ENCODE measurements at places on chromosomes 5 and 9. TPM values are rescaled to one million over a fixed set of nuclear protein-coding genes. Genes with fewer than 3 reads are reported as not detected.
A peak's percentile ranks its signal among the peaks of the same experiment; 100 is the strongest.

The CYLC2 gene
- total RNA-seq: not detected

The SECISBP2 gene
- total RNA-seq: 16.4 TPM

The HAVCR2 gene
- 0.64 TPM for total RNA-seq

The TAF11L9 gene
- not detected for total RNA-seq

The PRPF4 gene
- total RNA-seq: 21.9 TPM

The FAT2 gene
- not detected for total RNA-seq

The CCL28 gene
- total RNA-seq: 2.1 TPM

The CD274 gene
- 6.4 TPM for total RNA-seq

The TAF11L10 gene
- not detected for total RNA-seq

The CAVIN4 gene
- total RNA-seq: 1.2 TPM

The FOXD4L4 gene
- total RNA-seq: 0.13 TPM

The IRX4 gene
- total RNA-seq: not detected

The NRARP gene
- 36.6 TPM for total RNA-seq

The DBH gene
- not detected for total RNA-seq

The FOXD4L3 gene
- under 0.01 TPM for total RNA-seq

GRCh38 chr5:58937031-58937681, 354.3 kb downstream of the RAB3C start:
- DNase-seq: no peak

- no peak for DNase-seq
Measured at GRCh38 chr9:120761006-120761405, 32.2 kb downstream of the FBXW2 start.

- no peak for DNase-seq
Measured at GRCh38 chr5:29037716-29038115, 1999.3 kb upstream of the CDH9 start.

- DNase-seq: no peak
Measured at GRCh38 chr5:125575891-125576505, 829.6 kb upstream of the ZNF608 start.

DNA sequence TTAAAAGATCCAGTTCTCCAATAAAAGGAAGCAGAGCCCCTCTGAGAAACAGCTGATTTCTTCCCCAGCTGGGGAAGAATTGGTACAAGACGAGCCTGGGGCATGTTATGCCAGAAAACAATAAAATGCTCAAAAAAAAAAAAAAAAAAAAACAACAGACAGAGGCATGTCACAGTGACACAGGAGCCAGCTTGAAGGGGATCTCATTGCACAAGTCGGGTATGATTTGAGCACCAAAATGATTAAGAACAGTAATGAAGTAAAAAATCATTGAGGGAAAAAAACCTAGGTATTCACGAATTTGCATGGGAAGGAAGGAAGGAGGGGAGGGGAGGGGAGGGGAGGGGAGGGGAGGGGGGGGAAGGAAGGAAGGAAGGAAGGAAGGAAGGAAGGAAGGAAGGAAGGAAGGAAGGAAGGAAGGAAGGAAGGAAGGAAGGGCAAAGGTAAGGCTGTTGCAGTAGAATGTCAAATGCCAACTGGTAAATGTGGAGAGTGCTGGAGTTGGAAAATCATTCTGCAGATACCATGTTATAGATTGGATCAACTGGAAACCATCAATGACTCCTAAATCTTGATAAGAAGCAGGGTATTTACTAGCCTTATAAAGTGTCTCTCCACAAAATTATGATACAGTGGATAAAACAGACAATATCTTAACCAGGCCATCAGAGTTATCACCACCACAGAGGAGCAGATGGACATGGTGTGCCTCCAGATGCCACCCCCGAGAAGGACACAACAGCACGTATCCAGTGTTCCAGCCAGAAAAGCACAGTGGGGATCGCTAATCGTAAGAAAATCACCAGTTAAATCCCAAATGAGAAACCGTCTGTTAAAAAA, 7.2 kb downstream of the GNA14 start:
- no peak for DNase-seq

GRCh38 chr5:172574871-172575223, 66.2 kb upstream of the NEURL1B start:
- no peak for DNase-seq

DNA sequence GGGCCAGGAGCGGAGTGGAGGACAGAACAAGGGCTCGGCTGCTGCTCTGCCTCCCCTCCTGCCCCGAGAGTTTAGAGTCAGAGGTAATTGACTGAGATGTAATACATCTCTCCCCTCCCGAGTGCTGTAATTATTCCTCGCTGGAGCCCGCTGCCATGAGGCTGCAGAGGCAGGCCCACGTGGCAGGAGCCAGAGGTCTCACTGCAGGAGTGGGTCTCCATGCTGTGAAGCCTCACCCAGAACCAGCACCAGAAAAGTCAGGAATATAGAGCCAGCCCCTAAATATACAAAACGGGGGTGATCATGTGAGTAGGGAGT, 2.5 kb downstream of the FAM163B start:
- DNase-seq: no peak

DNA sequence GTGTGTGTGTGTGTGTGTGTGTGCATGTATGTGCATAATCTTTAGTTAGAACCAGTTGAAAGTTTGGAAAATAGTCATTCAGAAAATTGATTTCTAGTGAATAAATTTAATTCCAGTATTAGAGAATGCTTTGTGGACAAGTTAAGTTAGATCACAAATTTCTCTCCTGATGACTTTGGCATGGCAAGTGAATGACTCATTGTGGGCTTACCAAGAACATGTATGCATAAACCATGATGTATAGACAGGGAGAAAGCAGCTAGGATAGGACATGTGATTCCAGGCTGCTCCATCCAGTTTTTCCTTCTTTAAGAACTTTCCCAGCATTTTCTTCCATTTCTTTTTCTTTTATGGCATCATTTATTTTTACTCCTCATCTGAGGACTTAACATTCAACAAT, 85.7 kb upstream of the SGCD start:
- DNase-seq: no peak

DNA sequence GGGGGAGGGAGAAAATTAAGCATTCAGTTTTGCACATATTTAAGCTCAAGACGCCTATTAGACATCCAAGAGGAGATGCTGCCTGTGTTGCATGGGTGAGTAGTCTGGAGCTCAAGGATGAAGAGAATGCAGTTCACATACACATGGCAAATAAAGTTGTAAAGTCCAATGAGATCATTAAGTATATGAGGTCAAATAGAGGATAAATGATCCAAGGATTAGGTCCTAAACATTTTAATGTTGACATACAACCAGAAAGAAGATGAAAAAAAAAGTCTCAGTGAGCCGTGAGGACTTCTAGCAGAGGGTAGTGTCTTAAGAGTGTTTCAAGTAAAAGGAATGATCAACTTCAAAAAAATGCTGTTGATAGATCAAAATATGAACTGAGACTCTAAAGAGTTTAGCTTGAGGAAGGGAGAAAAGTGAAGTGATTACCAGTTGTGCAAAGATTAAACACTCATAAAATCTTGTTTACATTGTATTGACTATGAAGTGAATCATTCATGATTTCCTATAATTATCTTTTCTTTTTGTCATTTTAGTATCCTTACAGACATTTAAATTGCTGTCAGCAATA, 251.8 kb downstream of the ZNF608 start:
- no peak for DNase-seq

- DNase-seq: no peak
Measured at GRCh38 chr5:35657877-35658276, 40.2 kb downstream of the SPEF2 start.

GRCh38 chr5:147857302-147858129, 21.0 kb upstream of the SCGB3A2 start:
- peak; percentile 63 for DNase-seq

DNA sequence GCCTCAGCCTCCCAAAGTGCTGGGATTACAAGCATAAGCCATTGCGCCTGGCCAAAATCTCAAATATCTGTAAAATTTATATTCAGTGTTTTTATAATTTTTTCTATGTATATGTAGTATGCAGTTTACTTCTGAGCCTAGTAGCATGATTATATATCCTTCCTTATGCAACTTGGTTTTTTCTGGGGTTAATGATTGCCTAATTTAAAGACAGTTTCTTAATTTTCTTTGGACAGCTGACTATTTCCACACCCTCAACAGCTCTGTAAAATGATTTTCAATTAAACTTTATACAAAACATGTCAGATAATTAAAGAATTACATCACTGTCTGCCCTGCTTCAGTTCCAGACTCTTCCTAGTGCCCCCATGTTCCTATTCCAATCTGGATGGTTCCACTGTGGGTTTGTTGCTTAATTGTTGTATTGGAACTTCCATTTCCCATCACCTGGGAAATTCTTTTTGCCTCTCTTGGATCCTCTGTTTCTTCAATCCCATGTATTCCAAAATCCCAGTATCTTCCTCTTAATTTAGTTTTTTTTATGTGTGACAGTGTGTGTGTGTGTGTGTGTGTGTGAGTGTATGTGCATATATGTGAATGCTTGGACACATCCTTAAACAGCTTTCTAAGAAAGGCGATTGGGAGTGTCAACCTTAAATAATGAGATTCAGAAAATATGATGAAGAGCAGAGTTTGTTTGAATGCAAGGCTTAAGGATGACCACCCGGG, 53.2 kb downstream of the C5orf22 start:
- DNase-seq: no peak

- DNase-seq: no peak
Measured at GRCh38 chr9:71628247-71628646, 140.1 kb downstream of the CEMIP2 start.

DNA sequence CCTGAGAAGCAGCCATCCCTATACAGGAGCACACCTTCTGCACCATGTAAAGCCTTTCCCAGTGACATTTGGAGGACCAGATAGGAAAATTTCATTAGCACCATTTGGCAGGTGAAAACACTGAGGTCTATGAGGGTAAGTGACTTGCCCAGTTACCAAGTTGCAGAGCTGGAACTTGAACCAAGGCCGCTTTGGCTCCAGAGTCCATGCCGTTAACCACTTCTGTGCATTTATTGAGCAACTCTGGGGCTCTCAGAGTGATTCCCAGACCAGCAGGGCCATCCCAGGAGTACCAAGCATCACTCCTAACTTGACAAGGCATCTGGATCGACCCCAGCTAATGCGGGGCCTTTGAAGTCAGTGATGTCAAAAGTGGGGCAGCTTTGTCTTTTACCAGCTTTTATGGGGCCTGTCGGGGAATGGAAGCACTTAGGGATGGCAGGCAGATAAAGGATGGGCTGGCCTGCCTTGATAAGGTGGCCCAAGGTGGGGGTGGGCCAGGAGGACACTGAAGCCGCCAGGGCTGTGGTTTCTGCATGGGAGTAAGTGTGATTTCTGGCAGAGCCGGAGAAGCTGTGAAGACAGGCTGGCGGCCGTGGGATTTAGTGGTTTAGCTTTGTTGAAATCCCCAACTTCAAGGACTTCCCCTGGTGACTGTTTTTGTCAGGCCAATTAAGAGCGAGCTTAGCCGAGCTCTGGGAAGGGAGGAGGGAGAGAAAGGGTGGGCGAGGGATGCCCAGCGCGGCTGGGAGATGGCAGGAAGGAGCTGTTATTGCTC, 127.3 kb downstream of the MACROH2A1 start:
- no peak for DNase-seq

DNA sequence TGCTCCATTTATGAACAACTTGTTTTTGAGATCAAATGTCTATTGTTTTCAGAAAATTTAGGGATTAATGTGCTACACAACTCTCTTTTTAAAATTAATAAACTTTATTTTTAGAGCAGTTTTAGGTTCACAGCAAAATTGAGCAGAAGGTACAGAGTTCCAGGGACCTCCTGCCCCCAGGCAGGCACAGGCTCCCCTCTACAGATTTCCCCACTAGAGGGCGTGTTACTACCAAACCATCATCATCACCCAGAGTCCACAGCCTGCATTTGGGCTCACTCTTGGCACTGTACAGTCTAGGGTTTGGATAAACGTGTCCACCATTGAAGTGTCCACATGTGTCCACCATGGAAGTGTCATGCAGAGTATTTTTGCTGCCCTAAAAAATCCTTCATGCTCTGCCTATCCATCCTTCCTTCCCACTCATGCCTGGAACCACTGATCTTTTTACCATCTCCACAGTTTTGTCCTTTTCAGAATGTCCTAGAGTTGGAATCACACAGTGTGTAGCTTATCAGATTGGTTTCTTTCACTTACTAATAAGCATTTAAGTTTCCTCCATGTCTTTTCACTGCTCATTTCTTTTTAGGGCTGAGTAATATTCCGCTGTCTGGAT, 61.7 kb downstream of the MRPL36 start:
- peak; percentile 3 for DNase-seq

- DNase-seq: no peak
Measured at GRCh38 chr9:119771341-119771740, 402.1 kb upstream of the BRINP1 start.

GRCh38 chr9:91374939-91375338, 13.2 kb upstream of the AUH start:
- peak; percentile 76 for DNase-seq

- DNase-seq: no peak
Measured at GRCh38 chr9:7965063-7965462, 165.5 kb upstream of the DMAC1 start.

DNA sequence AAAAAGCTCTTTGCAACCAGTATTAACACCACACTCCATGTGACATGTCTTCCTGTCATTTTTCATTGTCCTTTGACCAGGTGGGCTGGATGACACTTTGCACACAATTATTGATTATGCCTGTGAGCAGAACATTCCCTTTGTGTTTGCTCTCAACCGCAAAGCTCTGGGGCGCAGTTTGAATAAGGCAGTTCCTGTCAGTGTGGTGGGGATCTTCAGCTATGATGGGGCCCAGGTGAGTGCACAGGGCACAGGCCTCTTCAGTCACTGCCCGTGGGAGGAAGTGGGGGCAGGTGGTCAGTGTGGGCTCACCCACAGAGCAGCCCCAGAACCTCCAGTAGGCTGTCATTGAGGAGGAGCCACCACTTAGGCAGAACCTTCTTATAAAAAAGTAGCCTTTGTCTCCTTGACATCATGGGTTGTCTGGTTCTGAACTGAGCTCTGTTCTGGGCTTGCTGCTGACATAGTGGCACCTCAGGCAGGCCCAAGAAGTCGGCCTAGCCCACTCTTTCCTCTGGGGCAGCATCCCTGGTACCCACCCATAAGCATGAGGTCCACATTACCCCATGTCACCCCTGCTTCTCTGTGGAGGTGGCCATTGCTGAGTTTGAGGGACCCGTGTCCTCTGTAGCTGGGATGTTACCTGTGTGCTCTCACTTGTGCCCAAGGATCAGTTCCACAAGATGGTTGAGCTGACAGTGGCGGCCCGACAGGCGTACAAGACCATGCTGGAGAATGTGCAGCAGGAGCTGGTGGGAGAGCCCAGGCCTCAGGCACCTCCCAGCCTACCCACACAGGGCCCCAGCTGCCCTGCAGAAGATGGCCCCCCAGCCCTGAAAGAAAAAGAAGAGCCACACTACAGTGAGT, 39.3 kb downstream of the SECISBP2 start:
- no peak for DNase-seq

- no peak for DNase-seq
Measured at GRCh38 chr9:8614926-8615440, 815.4 kb upstream of the DMAC1 start.

- no peak for DNase-seq
Measured at GRCh38 chr5:139903795-139904565, 108.4 kb downstream of the PSD2 start.

DNA sequence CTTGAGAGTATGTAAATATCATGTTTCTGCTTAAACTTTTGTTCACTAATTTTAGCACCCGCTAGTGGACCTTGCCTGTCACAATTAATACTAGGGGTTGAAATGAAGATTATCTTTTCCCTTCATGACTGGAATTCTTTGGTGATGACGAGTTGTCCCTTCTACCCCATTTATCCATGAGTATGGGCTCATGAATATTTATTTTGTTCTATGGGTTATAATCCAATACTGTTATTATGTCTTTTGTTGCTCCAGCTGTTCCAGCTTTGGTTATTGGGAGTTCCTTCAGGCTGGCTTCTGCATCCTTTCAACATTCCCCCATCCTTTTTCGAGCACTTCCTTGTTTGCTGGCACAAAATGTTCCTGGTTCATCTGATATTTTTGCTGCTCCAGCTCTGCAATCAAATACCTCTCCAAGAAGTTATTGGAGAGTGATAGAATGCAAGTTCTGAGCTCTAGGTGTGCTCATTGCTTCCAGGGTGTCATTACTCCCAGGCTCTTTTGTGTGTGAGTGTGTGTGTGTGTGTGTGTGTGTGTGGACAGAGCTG, 19.7 kb upstream of the ARHGEF28 start:
- DNase-seq: no peak
